ENCODE measurements at places on chromosomes 11 and 22.

DNA sequence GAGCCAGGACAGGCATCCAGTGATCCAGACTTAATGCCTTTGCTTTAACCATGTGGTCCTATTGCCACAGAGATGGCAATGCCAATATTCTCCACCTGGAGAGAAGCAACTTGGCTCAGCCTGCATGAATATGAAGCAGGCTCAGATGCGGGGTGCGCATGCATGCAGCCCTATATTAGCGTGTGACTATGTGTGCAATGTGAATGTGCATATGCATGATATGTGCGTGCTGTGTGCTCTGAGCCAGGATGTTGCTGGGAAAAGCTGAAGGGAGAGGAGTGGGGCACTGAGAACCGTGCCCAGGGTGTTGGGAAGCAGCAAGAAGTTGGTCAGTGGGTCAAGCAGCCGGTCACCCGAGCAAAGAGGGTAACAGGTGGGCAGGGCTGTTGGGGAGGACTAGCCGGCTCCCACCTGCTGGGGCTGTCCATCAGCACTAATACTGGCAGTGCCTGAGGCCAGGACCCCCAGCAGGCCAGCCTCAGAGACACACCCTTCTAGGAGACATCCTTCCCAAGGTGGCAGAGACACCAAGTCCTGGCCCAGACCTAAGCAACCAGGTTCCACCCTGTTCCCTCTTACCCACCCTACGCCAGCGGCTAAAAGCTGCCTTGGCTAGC is 24.8 kb upstream of the MYOD1 start:
- no peak for DNase-seq

GRCh38 chr11:68035266-68035876 is 3.5 kb upstream of the TCIRG1 start:
- DNase-seq, result no peak

- no peak for DNase-seq
Measured at GRCh38 chr11:111639226-111639925, 37.1 kb downstream of the SIK2 start.

- DNase-seq, result no peak
Measured at GRCh38 chr22:26489447-26490036, 5.9 kb downstream of the SRRD start.

- peak; percentile 86 for DNase-seq
Measured at GRCh38 chr11:31050061-31050765, 319.3 kb downstream of the DCDC1 start.

- DNase-seq, result no peak
Measured at GRCh38 chr11:12232817-12233601, 122.6 kb downstream of the MICAL2 start.

- no peak for DNase-seq
Measured at GRCh38 chr11:64638829-64639228, 47.8 kb downstream of the SLC22A12 start.

DNA sequence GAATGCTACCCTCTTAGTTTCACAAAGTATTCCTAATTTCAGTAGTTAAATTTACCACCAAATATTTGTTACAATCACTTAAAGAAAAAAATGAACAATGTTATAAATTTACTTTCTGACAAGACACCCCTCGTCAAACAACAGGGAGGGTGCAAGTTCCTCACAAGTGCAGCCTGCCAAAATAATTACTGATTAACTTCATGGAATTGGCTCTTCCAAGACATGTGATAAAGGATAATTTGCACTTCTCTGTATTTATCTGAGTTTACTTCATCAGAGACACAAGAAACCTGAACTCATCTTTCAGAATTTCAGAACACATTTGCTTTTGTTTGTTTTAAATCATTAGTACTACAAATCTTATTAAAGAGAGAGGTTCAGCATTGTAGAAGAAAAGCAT is 66.5 kb downstream of the LARGE2 start:
- no peak for DNase-seq

DNA sequence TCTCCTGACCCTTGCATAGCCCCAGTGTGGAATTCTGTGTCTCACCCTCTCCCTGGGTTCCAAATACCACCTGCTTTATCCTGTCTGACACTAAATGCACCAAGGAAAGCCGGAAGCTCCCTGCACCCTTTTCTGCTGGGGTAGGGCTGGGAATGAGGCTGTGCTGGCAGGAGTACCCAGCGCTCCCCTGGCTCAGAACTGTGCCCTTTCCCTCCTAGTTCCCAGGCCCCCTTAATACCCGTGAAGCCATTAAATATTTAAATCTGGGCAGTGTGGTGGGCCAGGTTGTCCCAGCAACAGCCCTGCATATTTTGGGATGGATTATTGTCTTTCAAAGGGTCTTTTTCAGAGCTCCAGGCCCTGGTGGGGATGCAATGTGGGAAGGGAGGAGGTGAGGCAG is 63.0 kb downstream of the TP53I11 start:
- DNase-seq, result no peak

GRCh38 chr11:75317446-75318122 is 33.9 kb downstream of the ARRB1 start:
- no peak for DNase-seq

- no peak for DNase-seq
Measured at GRCh38 chr11:10519630-10520029, 21.4 kb downstream of the RNF141 start.

- DNase-seq, result no peak
Measured at GRCh38 chr11:70935006-70935768, 317.2 kb downstream of the SHANK2 start.

- DNase-seq, result no peak
Measured at GRCh38 chr22:31184015-31184414, 24.0 kb downstream of the RNF185 start.

GRCh38 chr22:45451972-45452371 is 38.5 kb downstream of the RIBC2 start:
- no peak for DNase-seq

DNA sequence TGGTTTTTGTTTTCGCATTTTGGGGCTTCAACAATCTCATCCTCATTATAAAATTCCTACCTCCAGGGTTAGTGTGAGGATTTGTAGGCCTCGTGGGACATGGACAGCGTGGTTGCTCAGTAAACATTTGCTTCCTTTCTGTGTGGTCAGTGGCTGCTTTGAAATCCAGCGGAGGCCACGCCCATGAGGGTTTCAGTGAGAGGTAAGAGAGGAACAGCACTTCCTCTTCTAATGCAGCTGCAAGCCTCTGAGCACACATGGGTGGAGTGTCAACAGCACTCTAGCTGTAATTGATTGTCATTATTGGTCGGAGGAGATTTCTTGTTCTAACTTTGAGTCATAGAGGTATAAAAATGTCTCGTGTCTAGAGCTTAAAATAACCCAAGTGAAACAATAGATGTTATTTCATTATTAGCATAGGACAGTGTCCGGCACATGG is 6.0 kb upstream of the ARHGAP42 start:
- peak; percentile 49 for DNase-seq

DNA sequence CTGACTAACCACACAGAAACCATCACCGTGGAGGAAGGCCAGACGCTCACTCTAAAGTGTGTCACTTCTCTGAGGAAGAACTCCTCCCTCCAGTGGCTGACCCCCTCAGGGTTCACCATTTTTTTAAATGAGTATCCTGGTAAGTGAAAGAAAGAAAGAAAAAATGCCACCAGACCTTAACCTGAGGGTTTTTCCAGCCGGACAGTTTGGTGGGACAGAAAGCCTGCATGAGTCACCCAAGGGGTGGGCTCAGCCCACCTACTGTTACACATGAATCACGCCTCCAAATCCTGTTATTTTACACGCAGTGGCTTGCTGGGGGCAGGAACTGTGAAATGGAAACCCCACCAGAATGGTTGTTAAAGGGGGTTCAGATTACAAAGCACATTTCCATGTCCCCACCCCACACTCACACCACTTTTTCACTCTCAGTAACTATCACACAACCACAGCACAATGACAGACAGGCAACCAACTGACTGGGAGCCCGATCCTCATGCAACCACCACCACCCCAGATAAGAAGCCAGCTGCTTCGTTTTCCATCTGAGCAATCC is 11.9 kb downstream of the CRTAM start:
- no peak for DNase-seq

DNA sequence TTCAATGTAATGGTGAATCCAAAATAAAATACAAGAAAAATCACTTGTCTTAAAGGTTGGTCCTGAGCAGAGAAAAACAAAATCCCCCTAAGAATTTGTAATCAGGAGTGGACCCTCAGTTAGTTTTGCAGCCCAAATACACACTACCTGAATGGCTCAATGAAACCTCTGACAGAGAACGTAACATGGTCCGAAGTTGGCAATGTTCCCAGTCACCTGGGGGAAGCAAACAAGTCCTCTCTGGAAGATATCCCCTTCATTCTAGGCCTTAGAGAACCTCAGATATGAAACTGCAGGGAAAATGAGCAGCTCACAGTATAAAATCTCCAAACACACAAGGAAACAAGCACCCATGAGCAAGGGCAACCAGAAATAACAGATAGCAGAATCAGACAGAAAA is 58.2 kb downstream of the MORC2 start:
- no peak for DNase-seq

DNA sequence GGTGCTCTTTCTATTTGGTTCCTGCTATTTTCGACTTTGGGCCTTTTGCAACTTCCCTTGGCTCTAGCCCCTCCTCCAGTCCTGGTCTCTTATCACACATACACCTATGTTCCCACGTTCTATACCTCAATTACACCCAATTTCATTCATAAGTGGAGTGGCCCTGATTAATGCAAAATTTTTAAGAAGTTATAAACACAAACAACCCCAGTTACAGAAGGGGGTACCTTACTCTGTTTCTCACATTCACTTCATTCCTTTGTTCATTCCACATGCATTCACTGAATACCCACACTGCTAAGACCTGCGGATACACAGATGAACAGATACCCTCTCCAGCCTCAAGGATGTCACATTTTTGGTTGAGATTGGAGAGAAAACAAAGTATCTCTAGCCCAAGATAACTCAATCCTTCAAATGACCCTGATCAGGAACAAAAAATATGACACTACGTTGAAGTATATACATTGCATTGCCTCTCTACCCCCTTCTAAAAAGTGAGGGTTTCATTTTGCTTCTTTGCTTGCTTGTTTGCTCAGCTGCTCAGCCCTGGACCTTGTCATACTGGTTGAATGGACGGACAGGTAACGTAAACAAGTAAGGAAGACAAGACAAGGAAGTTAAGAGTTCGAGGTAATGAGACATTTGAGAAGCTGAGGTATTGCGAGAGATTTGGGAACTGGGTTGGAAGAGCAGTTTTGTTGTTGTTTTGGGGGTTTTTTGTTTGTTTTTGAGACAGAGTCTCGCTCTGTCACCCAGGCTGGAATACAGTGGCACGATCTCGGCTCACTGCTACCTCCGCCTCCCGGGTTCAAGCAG is 3.6 kb upstream of the VPS37C start:
- no peak for DNase-seq

DNA sequence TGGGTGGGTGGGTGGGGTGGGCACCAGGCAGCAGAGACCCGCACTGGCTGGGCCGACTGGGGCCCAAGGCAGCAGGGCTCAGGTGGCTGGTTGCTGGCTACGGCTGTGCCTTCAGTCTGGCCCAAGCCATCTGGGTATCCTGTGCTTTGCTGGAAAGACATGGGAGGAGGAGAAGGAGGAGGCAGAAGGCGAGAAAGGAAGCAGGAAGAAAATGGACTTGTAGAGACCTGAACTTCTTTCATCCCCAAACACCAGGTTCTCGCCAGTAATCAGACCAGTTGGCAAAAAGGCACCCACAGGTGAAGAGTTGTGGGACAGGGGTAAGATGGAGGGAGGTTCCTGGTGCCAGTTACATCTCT is 78.8 kb downstream of the IGLL1 start:
- no peak for DNase-seq

- no peak for DNase-seq
Measured at GRCh38 chr22:37430941-37431340, 3.7 kb upstream of the ELFN2 start.

- DNase-seq, result no peak
Measured at GRCh38 chr22:43470253-43470652, 58.4 kb downstream of the MPPED1 start.

- DNase-seq, result no peak
Measured at GRCh38 chr11:121889931-121890330, 226.1 kb downstream of the BLID start.

DNA sequence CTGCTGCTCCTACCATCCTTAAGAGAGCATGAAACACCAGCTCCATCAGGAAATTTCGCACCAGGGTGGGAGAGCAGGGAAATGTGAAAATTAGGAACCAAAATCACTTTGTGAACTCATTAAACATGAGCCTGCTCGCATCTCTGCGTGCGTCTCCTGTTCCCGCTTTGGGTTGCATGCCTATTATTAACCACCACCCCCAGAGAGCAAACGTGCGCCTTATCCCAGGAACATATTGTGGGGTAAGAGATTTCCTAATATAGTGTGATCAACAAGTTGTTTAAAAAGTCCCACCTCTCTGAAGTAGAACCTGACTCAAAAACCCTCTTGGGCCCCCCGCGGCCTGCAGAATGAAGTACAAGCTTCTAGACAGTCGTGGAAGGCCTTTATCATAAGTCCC is 115.0 kb downstream of the TENM4 start:
- DNase-seq, result no peak

DNA sequence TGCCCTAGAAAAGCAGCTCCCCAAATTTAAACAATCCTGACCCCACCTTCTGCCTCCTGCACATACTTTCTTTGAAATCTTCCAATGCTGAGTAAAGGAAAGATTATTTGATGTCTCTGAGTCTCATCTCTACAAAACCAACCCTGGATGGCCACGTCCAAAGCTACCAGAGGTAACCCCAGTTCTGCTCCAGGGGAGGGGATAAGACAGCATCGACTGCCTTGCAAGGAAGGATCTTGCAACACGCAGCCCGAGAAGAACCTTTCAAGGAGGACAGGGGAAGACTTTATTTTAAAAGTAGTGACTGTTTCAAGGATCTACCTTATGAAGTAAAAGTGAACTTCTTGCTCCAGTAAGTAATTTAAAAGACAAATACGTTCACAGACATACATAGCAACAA is 66.5 kb upstream of the TMEM45B start:
- no peak for DNase-seq

- DNase-seq, result no peak
Measured at GRCh38 chr11:113529606-113530005, 54.4 kb upstream of the DRD2 start.

- no peak for DNase-seq
Measured at GRCh38 chr11:74754507-74755252, 6.0 kb downstream of the RNF169 start.

- no peak for DNase-seq
Measured at GRCh38 chr11:116439361-116439677, 333.5 kb downstream of the BUD13 start.

Measured in NCI-H187 (cell line).